Activated naive CD4-positive, alpha-beta T cell treated with anti-CD3 and anti-CD28 coated beads, Interleukin-2, amount 10 ng/mL, durations not matched to agents 5 hours and 36 hours (primary cell): ENCODE measurements at places on chromosomes 12 and 14. TPM values are rescaled to one million over a fixed set of nuclear protein-coding genes. Genes with fewer than 3 reads are reported as not detected.

Gene MYH6
- total RNA-seq: not detected

Gene REP15
- 0.38 TPM for total RNA-seq

Gene CLEC2A
- total RNA-seq: not detected

Gene TSPAN19
- not detected for total RNA-seq

Gene KLRB1
- 0.18 TPM for total RNA-seq

Gene CARMIL3
- 0.50 TPM for total RNA-seq

Gene TTC9
- total RNA-seq: 15.7 TPM

Gene A2ML1
- not detected for total RNA-seq

Gene IGFBP6
- total RNA-seq: 0.55 TPM

Gene P3H3
- total RNA-seq: 0.46 TPM

Gene C12orf76
- total RNA-seq: 29.8 TPM

Gene CAMKK2
- 27.9 TPM for total RNA-seq

Gene OTOGL
- total RNA-seq: not detected
